RWPE2 (cell line): ENCODE measurements at places on chromosomes 1 and 21.

GRCh38 chr21:41290106-41290799 lies 26.3 kb upstream of the FAM3B start:
- no peak overlapping the region for H3K4me3 ChIP-seq
- no peaks in the 10 kb centered on the region for H3K4me1 ChIP-seq
- H3K36me3 ChIP-seq, result no peaks in the 10 kb centered on the region
- H3K27ac ChIP-seq, result no peak overlapping the region
- DNase-seq, result no peak

GRCh38 chr21:44723177-44724131 lies 12.1 kb upstream of the TSPEAR start:
- no peaks in the 10 kb centered on the region for H3K4me1 ChIP-seq
- peaks cover 61% of the 10 kb centered on the region for H3K27me3 ChIP-seq
- no peak for DNase-seq

- H3K4me1 ChIP-seq, result no peaks in the 10 kb centered on the region
- no peaks in the 10 kb centered on the region for H3K36me3 ChIP-seq
- H3K27ac ChIP-seq, result no peak overlapping the region
- no peak overlapping the region for H3K4me3 ChIP-seq
- no peaks in the 10 kb centered on the region for H3K27me3 ChIP-seq
Measured at GRCh38 chr21:16742131-16742641, 770.7 kb upstream of the CXADR start.

GRCh38 chr1:153430166-153430553 lies 13.8 kb downstream of the S100A7A start:
- no peaks in the 10 kb centered on the region for H3K27me3 ChIP-seq
- DNase-seq, result no peak
- H3K4me1 ChIP-seq, result no peaks in the 10 kb centered on the region

DNA sequence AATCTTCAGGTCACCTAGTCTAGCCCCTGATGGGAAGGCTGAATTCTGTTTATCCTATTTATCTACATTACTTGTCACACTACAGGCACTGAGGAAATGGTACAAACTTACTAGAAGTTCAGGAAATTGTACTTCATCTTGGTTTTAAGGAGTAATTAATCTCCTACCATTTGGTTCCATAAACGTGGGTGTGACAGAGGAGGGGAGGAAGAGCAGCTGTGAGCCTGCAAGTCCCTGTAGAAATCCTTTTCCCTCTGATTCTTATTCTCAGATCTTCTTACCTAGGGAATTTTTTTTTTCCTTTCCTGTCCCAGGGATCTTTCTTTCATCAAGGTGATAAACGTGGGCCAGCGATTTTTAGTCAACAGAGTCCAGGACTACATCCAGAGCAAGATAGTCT lies 14.1 kb downstream of the PFKFB2 start:
- no peak overlapping the region for H3K4me3 ChIP-seq
- DNase-seq, result no peak
- H3K27me3 ChIP-seq, result no peaks in the 10 kb centered on the region
- H3K27ac ChIP-seq, result no peak overlapping the region

DNA sequence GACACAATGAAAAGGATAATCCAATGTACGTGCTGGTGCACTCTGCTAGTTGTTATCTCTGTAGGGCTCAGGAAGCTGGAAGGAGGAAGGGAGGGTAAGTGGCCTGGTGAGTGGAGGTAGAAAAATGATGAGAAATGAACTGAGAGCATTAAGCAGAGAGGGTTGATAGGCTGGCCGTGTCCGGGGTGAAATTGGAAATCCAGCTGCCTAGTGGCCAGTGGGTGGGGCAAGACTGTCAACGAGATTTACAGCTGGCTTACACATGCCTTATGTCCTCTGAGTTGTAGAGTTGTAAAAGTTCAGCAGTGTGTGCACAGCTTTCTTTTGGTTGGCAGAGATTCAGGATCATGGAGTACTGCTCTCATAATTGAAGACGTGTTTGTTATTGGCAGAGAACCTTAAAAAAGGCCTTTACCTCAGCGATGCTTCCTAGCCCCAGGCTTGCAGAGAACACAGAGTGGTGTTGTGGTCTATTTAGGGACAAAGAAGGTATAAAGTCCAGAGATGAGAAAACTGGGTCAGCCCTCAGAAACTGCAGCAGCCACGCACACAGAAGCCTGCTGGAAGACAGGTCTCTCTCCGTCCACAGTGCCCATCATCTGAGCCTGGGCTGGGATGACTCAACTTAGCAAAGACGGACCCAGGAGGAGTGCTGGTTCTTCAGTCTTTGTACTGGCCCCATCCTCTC lies 132.4 kb downstream of the EDEM3 start:
- H3K27ac ChIP-seq, result peak overlapping the region; percentile 67
- H3K4me3 ChIP-seq, result no peak overlapping the region
- no peaks in the 10 kb centered on the region for H3K36me3 ChIP-seq
- no peak for DNase-seq
- no peaks in the 10 kb centered on the region for H3K27me3 ChIP-seq
- peaks cover 36% of the 10 kb centered on the region for H3K4me1 ChIP-seq

DNA sequence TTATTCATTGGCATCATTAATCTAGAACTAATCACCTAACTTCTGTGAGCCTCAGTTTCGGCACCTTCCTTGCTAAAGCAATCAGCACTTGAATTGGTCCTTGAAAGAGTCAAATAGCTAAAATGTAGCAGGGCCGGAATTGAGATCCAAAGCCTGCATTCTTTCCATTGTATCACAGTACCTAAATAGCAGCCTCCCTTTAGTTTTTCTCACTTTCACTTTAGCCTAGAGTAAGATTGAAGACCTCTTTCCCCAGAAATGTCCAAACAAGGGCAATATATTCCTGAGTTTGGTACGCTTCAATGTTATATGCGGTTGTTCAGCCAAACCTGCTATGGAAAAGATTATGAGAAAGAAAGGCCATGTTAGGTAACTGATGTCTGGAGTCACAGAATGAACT lies 121.9 kb upstream of the BMP8A start:
- H3K4me3 ChIP-seq, result no peak overlapping the region
- no peak overlapping the region for H3K27ac ChIP-seq
- peaks cover 75% of the 10 kb centered on the region for H3K36me3 ChIP-seq
- no peaks in the 10 kb centered on the region for H3K4me1 ChIP-seq
- DNase-seq, result no peak

DNA sequence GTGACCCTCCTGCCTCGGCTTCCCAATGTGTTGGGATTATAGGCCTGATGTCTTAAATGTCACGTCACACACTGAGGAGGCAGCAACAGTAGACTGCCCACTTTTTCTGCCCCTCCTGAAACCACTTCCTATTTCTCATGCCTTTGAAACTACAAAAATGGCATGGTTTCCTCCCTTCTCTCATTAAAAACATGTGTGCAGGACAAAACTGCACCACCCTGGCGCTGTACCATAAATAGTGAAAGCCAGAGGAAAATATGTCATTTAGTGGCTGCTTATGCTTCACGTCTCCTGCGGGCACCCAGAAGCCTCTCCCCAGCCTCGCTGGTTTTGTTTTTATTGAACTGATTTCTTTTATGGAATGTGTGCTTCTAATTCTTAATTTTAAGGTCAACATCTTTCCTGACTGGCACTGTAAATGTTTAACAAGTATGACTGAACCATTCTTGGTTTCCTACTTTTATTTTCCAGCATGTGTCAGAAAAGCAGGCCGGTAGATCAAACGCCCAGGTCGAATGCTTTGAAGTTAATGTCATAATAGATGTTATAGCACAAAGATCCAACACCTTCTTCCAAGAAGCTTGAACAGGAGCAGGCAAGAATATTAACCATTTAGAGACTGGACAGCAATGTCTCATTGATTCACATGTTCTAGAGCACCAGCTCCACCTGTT lies 59.6 kb upstream of the C1orf87 start:
- DNase-seq, result no peak
- H3K4me1 ChIP-seq, result no peaks in the 10 kb centered on the region
- H3K27ac ChIP-seq, result no peak overlapping the region
- H3K36me3 ChIP-seq, result no peaks in the 10 kb centered on the region
- H3K4me3 ChIP-seq, result no peak overlapping the region

DNA sequence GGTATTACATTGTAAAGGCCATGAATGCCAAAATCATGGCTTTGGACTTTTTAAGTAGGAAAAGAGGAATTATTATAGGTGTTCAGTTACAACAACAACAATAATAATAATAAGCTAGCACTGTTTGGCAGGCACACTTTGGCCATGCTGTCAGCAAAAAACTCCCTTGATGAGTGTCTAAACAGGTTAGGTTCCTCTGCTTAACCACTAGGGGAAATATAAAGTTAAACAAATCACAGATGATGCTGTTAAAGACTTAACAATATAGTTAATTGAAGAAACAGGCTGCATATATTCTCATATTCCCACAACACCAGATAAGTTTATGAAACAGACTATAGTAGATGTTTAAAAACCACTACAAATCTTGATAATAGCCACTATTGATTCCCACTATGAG lies 46.4 kb downstream of the RGS21 start:
- no peak overlapping the region for H3K4me3 ChIP-seq
- no peaks in the 10 kb centered on the region for H3K27me3 ChIP-seq
- no peak overlapping the region for H3K27ac ChIP-seq
- DNase-seq, result no peak
- H3K4me1 ChIP-seq, result no peaks in the 10 kb centered on the region

DNA sequence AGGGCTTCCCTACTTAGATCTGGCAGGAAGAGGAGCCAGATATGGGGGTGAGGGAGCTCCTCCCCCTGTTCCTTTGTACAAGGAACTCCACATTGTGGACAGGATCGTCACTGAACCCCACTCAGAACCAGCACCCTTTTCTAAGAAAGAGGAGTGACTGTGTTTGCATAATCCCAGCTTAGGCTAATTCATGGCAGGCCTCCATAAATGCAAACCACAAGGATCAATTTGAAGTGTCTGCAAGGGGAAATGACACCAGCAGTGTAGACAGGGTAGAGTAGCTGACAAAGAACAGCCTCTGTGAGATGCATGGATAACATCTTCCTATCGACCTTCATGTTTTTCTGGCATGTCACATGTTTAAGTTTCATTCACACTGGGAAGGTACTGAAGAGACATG lies 11.7 kb downstream of the MX1 start:
- peaks cover 22% of the 10 kb centered on the region for H3K36me3 ChIP-seq
- no peak overlapping the region for H3K27ac ChIP-seq
- no peak overlapping the region for H3K4me3 ChIP-seq
- H3K4me1 ChIP-seq, result no peaks in the 10 kb centered on the region

- DNase-seq, result no peak
- H3K4me3 ChIP-seq, result no peak overlapping the region
- no peaks in the 10 kb centered on the region for H3K4me1 ChIP-seq
- no peak overlapping the region for H3K27ac ChIP-seq
- H3K27me3 ChIP-seq, result no peaks in the 10 kb centered on the region
- H3K36me3 ChIP-seq, result no peaks in the 10 kb centered on the region
Measured at GRCh38 chr1:60265560-60266535, 192.3 kb upstream of the C1orf87 start.

- no peaks in the 10 kb centered on the region for H3K36me3 ChIP-seq
- no peak overlapping the region for H3K4me3 ChIP-seq
- H3K27ac ChIP-seq, result no peak overlapping the region
- H3K4me1 ChIP-seq, result no peaks in the 10 kb centered on the region
Measured at GRCh38 chr21:45386336-45386727, 18.6 kb upstream of the COL18A1 start.

- H3K27me3 ChIP-seq, result no peaks in the 10 kb centered on the region
- H3K4me3 ChIP-seq, result no peak overlapping the region
- H3K27ac ChIP-seq, result no peak overlapping the region
- no peak for DNase-seq
- no peaks in the 10 kb centered on the region for H3K4me1 ChIP-seq
- no peaks in the 10 kb centered on the region for H3K36me3 ChIP-seq
Measured at GRCh38 chr1:7178741-7179140, 393.5 kb downstream of the CAMTA1 start.
